ENCODE measurements at places on chromosomes 2 and 18.

- DNase-seq = no peak
These were observed 660.7 kb upstream of the CNTNAP5 start for GRCh38 chr2:123364243-123364896.

- DNase-seq = no peak
These were observed 70.5 kb downstream of the PRPF40A start for GRCh38 chr2:152646775-152647174.

DNA sequence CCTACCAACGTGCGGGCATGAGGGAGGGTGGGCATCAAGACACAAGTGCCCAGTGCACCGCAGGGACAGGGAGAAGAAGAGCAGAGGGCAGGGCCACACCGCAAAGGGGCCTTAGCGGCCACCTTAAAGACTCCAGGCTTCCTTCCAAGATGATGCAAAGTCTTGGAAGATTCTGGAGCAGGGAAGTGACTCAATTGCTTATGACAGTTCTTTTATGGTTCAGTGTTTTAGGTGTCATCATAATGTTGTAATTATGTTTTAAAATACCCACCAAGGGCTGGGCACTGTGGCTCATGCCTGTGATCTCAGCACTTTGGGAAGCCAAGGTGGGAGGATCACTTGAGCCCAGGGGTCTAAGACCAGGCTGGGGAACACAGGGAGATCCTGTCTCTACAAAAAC, 44.5 kb upstream of the SEMA4C start:
- DNase-seq = no peak

- DNase-seq = no peak
These were observed 12.3 kb upstream of the SLC14A2 start for GRCh38 chr18:45602926-45603325.

GRCh38 chr2:134739236-134739878, 20.6 kb upstream of the TMEM163 start:
- DNase-seq = no peak

DNA sequence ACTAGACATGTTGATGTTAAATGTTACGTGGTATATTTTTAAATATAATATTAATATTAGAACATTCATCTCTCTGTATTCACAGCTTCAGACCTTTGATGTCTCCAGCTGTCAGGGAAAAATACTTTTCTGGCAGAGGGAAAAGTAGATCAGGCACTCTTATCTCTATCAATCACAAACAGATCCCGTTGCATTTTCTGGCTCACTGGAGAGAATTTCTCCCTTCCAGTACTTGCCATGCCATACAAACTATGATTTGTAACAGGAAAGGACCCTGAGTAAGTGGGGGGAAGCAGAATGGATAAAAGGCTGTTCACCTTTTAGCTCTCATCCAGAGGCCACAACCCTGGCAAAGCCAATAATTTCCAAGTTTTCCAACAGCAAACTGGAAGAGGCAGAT, 158.0 kb downstream of the TCF4 start:
- no peak for DNase-seq

- no peak for DNase-seq
These were observed 35.4 kb downstream of the INSIG2 start for GRCh38 chr2:118123561-118124232.

GRCh38 chr18:27004056-27004829, 138.7 kb upstream of the AQP4 start:
- no peak for DNase-seq

GRCh38 chr18:11826836-11827235, 24.4 kb upstream of the CHMP1B start:
- DNase-seq = no peak

- no peak for DNase-seq
These were observed 105.6 kb downstream of the FEZ2 start for GRCh38 chr2:36492216-36492945.

GRCh38 chr18:1505856-1506255, 601.2 kb downstream of the ADCYAP1 start:
- no peak for DNase-seq

DNA sequence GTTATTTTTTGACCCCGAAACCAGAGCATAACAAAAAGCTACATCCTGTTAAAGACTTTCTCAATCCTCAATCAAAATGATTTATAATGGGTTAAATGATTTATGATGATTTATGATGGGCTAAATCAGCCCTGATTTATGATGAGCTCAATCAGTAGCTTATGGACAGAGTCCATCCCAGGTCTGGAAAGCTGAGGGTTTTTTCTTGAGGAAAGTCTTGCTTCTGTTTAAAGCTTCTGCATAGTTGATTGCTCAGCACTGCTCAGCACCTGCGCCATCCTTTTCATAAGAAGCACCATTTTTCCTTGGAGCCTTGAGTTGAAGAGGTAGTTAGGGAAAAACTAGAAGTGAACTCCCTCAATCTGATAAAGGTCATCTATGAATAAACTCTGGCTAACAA, 356.8 kb downstream of the CYRIA start:
- no peak for DNase-seq

- DNase-seq = no peak
These were observed 99.0 kb downstream of the EPB41L3 start for GRCh38 chr18:5444847-5445246.

DNA sequence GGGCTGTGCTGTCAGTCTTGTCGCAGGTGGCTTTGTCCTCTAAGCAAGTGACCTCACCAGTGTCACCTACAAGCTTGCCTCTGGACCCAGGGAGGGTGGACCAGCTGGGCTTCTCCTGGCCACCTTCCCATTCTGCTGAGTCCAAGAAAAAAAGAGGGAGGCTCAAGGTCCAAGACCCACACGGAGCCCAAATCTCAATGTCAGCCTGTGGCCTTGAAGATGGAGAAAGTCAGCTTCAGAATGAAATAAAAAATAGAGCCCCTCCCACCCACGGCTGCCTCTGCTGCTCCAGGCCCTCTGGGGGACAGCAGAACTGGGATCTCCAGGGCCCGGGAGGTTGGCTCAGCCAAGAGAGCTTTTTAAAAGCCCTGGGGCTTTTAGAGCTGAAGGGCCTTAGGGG, 145.9 kb downstream of the TNS1 start:
- no peak for DNase-seq

- no peak for DNase-seq
These were observed 106.4 kb downstream of the CTAGE1 start for GRCh38 chr18:22311301-22311700.

DNA sequence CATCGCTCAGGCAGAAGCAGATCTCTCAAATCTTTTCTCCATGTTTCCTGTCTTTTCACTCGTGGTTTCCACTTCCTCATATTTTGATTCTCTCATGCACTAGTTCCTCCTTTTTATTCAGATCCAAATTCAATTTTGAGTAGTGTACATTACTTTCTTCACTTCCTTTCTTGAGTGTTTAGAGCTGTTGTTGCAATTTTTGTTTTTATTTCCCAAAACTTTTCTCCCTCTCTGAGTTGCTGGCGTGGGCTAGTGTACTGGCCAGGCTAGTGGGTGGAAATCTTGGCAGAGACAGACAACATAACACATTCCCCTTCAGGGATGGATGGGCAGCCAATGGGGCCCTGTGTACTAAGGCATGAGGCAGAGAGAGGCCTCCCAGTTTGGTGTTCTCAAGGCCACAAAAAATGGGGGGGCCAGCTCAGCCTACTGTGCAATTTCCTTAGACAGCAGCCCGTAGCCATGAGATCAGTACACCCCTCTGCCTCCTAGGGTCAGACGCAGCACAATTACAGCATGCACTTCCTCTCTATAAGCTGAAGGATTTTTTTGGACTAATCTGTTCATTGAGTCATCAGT, 145.1 kb upstream of the PID1 start:
- DNase-seq = no peak

DNA sequence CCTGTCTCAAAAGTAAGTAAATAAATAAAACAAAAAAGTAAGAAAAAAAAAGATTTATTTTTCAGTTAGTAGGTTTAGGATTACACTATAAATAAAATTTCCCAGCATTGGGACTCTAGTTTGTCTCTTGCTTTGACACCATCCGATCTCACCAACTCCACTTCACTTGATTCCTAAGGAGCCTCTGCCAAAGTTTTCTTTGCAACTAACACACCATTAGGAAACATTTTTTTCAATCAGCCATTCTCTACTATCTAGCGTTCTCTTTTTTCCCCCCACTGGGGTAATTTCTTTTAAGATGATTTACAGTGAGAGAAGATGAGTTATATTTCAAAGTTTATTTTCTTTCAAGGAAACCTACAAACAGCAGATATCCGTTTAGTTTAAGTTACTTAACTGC, 10.6 kb upstream of the NEMP2 start:
- no peak for DNase-seq

- no peak for DNase-seq
These were observed 298.2 kb upstream of the COL3A1 start for GRCh38 chr2:188676010-188676400.

DNA sequence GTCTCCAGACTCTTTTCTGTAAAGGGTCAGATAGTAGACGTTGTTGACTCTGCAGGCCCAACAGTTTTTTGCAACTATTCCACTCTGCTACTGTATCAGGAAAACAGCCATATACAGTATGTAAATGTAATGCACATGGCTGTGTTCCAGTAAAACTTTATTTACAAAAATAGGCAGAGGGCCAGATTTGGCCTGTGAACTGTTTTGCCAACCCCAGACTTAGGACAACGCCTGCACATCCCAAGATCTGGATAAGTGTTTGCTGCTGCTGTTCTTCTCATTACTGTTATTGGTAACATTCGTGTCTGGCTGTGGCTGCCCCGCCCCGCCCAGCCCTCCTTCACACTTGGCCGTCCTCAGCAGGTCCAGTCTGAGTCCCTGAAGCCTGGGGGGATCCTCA, 94.6 kb upstream of the MCFD2 start:
- no peak for DNase-seq

All from liver (tissue), 10 donors.